Placental epithelial cell (primary cell): ENCODE measurements at places on chromosomes 3 and 15. TPM values are rescaled to one million over a fixed set of nuclear protein-coding genes. Genes with fewer than 3 reads are reported as not detected.

Gene ZNF80
- total RNA-seq = under 0.01 TPM in 1 of 2 replicates, not detected in the other

Gene ACAP2
- total RNA-seq = 34.6 and 40.8 TPM in 2 replicates

Gene CHRD
- total RNA-seq = under 0.01 TPM in 1 of 2 replicates, not detected in the other

Gene BUB1B
- 3.9 and 8.4 TPM in 2 replicates for total RNA-seq

Gene ATP2B2
- not detected in 2 replicates for total RNA-seq

Gene GOLGA8J
- not detected in 2 replicates for total RNA-seq

Gene B3GALNT1
- total RNA-seq = 7.5 and 14.6 TPM in 2 replicates

Gene FANCD2
- total RNA-seq = 6.3 and 9.7 TPM in 2 replicates

Gene ACVR2B
- total RNA-seq = 7.0 and 14.9 TPM in 2 replicates

Gene SAMD7
- not detected in 2 replicates for total RNA-seq

Gene PLA2G4F
- total RNA-seq = 0.79 and 2.5 TPM in 2 replicates

Gene GALNT15
- 0.11 TPM in 1 of 2 replicates, not detected in the other for total RNA-seq

Gene LYZL4
- 0.39 TPM in 1 of 2 replicates, not detected in the other for total RNA-seq

Gene TJP1
- total RNA-seq = 59.7 and 124 TPM in 2 replicates

Gene ACP3
- total RNA-seq = 0.39 TPM in 1 of 2 replicates, not detected in the other

Gene PLXND1
- 51.8 and 95.2 TPM in 2 replicates for total RNA-seq

Gene FANCD2OS
- total RNA-seq = not detected in 2 replicates

Gene PLAAT1
- not detected in 2 replicates for total RNA-seq

Gene UBA7
- total RNA-seq = 0.76 and 2.7 TPM in 2 replicates

Gene PPM1L
- 2.0 and 4.7 TPM in 2 replicates for total RNA-seq

Gene C3orf85
- not detected in 2 replicates for total RNA-seq

Gene ZIC1
- 0.43 TPM in 1 of 2 replicates, not detected in the other for total RNA-seq

Gene SMAD3
- total RNA-seq = 9.8 and 10.1 TPM in 2 replicates

Gene USP4
- 16.1 and 22.0 TPM in 2 replicates for total RNA-seq

Gene CHD2
- 105 and 106 TPM in 2 replicates for total RNA-seq

Gene RBP2
- not detected in 2 replicates for total RNA-seq

Gene CFAP20DC
- total RNA-seq = 1.2 and 2.0 TPM in 2 replicates

Gene ILDR1
- not detected in 2 replicates for total RNA-seq

Gene ARGFX
- total RNA-seq = not detected in 2 replicates

Gene LSAMP
- total RNA-seq = not detected in 2 replicates

Gene EXD1
- total RNA-seq = not detected in 2 replicates

Gene MOBP
- 0.76 TPM in 1 of 2 replicates, not detected in the other for total RNA-seq

Gene ITGA11
- total RNA-seq = 0.11 and 0.79 TPM in 2 replicates

Gene ADAMTS7
- total RNA-seq = 2.0 and 3.5 TPM in 2 replicates

Gene ISLR
- total RNA-seq = 0.39 TPM in 1 of 2 replicates, not detected in the other

Gene PLA2G4D
- total RNA-seq = not detected in 2 replicates

Gene BDH1
- 3.9 and 4.1 TPM in 2 replicates for total RNA-seq

Gene SEMA4B
- 31.0 and 59.7 TPM in 2 replicates for total RNA-seq

Gene PRSS50
- 0.54 and 4.3 TPM in 2 replicates for total RNA-seq

Gene CERS3
- total RNA-seq = under 0.01 TPM in 1 of 2 replicates, not detected in the other

Gene TFDP2
- total RNA-seq = 29.0 and 58.1 TPM in 2 replicates
